ENCODE measurements at places on chromosomes 12 and 14.
A peak's percentile ranks its signal among the peaks of the same experiment; 100 is the strongest.

- DNase-seq = no peak
Measured at GRCh38 chr12:23942841-23943240, 6.6 kb downstream of the SOX5 start.

GRCh38 chr12:65902500-65902899, 78.2 kb downstream of the HMGA2 start:
- no peak for DNase-seq

- DNase-seq = peak; percentile 78
Measured at GRCh38 chr12:4031703-4032291, 158.6 kb upstream of the PARP11 start.

GRCh38 chr12:82600379-82600778, 86.3 kb upstream of the TMTC2 start:
- no peak for DNase-seq

DNA sequence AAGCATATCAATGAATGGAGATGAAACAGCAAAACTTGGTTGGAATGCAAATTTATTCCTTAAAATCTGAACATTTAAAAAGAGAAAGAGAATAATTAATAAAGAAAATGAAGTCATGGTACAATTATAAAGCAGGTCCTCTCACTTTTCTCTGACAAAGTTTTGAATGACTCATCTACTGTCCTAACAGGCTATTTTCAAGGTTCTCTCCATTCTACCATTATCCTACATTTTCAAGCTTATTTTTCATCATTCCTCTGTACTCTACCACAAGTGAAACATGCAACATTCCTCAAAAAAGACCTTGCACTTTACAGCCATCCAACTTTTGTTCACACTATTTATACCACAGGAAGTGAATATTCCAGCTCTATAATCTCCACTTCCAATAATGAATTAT, 36.9 kb upstream of the AP4S1 start:
- DNase-seq = no peak

DNA sequence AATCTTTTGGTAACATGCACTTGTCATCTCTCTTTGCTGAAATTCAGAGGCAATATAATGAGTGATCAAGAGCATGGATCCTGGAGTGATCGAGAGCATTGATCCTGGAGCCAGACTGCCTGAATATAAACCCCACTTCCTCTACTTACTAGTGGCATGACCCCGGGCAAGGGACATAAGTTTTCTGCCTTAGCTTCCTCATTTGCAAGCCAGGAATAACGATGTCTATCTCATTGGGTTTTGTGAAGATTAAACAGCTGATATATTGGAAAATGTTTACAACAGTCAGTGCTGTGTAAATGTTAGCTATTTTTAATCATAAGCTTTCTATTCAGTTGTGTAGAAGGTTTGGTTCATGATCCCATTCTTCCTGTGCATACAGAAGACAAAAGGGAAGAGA, 2.4 kb upstream of the CSRNP2 start:
- DNase-seq = peak; percentile 13

- DNase-seq = no peak
Measured at GRCh38 chr14:25178255-25178654, 128.3 kb upstream of the STXBP6 start.

DNA sequence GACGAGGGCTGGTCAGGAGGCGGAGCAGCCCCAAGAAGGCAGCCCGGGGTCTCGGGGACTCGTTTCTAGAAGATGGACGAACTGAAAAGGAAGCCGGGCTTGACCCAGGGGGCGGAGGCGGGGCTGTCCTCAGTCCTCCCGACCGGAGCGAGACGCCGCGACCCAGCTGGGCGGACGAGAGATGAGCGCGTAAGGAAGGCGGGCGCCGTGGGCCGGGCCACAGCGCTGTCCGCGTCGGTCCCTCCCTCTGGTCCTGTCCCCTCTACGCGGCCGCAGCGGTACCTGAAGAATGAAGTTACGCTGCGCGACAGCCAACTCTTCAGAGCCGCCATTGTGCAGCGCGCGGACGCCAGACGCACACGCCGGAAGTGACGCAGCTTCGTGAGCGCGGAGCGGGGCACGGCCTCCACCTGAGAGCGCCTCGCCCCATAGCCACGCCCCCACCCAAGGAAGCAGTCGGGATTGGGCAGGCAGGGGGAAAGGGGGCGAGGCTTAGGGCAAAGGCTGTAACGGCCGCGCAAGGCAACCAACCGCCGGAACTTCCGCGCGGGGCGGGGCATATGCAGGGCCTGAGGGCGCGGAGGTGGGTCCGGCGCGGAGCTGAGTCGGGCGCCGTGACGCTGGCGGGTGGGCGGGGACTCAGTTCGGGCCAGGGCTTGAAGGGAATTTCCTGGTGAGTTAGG, at the start of gene DIABLO:
Gene DIABLO, minus strand, starts transcription at position 370 of the 683 bp plus-strand sequence. Its CDS starts 38 bp downstream, at position 332.
- DNase-seq = peak; percentile 99

DNA sequence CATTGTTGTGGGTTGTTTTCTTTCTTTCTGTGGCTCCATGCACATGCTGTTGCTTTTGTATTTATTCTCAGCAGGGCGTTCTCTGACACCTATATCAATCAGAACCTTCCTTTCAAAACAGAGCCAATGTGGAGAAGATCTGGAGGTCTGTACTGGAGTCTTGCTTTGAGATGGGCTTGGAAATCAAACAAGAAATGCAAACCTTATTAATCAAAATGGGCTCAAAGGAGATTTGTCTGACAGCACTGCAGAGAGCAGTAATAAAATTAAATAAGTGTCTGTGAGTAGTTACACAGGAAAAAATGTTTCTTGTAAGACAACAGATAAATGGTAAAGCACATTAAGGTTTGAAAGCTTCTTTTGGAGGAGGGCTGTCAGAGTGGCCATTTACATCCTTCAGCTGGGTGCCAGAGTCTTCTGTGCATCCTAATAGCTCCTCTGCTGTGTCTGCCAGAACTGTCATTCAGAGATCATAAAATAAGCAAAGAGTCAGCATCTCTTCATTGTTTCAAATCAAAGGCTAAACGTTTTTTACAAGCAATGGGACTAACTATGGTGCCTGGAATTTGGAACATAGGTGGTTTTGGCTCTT, 414.3 kb downstream of the NAV3 start:
- no peak for DNase-seq

DNA sequence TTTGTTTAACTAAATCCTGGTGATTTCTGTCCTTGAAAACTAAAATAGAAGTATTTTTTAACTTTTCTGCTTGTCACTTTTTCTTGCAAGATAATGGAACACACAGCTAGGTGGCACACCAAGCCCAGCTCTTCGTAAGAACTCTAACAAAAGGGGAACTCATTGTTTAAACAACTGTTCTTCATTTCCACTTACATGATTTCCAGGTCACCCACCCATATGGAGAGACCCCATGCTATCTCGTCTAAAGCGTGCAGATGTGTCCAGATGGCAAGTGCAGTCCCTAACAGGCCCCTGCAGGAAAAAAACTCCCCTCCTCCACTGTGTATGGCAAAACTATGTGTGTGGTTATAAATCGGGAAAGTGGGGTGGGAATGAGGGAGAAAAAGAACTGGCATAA, 43.3 kb upstream of the NT5DC3 start:
- DNase-seq = peak; percentile 34

DNA sequence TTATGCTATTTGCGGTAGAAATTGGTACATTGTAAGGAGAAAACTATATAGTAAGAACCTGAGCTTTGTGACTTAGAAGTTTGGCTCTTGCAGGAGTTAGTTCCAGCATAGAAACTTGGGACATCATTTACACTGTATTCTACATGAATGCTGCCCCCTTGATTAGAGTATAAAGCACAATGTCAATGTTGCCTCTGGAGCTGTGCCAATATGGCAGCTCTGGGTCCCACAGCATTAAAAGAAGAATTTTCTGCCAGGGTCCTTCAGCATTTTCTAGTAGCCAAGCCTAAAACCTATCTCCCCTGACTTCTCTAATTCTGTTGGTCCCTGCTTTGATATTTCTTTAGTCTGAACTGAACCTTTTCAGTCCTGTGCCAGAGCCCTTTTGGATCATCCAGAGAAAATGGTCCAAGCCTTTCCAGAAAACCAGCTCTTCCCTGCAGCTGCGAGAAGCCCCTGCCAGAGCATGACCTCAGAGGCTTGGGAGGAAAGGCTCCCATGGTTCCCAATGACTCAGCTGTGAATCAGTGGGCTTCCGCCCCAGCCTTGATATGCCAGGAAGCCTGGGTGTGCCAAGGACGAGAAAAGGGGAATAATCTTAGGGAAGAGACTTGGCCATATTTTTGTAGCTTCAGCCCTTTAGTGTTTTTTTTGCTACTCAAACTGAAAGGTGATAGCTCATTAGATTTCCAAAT, 43.2 kb downstream of the PLEKHG7 start:
- DNase-seq = no peak

GRCh38 chr14:61399365-61399764, 78.0 kb downstream of the PRKCH start:
- no peak for DNase-seq

DNA sequence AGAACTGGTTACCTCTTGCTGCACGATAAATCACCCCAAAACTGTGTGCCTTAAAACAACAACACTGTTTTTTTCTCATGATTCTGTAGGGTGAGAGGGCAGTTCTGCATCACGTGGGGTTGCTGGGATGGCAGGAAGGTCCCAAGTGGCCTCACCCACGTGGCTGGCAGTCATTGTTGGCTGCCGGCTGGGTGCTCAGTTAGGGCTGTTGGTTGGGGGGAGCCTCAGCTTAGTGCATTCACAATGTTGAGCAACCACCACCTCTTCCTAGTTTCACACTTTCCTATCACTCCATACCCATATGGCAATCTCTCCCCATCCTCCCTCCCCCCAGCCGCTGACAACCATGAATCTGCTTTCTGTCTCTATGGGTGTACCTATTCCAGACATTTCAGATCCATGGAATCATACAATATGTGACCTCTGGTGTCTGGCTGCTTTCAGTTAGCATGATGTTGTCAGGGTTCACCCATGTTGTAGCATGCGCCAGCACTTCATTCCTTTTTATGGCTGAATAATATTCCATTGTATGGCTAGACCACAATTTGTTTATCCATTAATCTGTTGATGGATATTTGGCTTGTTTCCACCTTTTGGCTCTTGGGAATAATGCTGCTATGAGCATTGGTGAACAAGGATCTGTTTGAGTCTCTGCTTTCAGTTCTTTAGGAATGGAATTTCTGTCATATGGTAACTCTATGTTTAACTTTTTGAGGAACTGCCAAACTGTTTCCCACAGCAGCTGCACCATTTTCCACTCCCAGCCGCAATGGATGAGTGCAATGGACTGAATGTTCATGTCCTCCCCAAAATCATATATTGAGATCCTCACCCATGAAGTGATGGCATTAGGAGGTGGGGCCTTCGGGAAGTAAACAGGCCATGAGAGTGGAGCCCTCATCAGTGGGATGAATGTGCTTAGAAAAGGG, 11.2 kb upstream of the POP5 start:
- DNase-seq = no peak

- no peak for DNase-seq
Measured at GRCh38 chr14:34794941-34795340, 80.2 kb downstream of the BAZ1A start.

GRCh38 chr12:29582677-29583272, 85.3 kb upstream of the OVCH1 start:
- DNase-seq = no peak

DNA sequence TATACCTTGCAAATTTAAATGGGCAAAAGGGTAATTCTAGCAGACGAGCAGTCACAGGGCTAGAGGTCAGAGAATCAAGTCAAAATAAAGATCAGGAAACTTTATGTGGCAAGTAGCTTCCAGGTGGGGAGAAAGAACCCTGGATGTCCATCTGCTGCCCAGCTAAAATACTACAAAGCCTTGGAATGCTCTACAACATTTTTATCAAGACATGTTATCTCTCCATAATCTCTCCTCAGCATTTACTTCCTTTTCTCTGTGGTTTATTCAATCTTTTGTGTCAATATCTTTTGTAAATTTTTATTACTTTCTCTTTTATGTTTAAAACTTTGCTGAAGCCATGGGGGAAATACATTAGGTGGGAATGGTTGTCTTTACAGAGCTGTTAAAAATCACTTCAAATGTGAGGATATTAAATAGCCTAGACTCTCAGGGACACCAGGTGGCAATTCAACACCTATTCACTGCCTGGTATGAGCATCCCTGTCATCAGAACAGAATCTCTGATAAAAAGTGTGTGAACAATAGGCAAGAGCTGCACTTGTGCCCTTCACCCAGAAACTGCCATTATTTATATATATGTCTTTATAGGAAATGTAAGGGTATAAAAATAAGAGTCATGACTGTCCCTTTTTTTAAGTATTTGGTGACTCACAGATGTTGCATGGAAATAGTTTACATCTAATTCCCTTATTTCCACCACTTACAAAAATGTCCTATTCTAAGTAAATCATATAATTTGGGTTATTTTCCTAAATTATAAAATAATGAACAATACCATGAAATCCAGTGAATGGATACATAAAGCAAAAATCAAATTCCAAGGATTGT, 152.9 kb downstream of the EPS8 start:
- no peak for DNase-seq

DNA sequence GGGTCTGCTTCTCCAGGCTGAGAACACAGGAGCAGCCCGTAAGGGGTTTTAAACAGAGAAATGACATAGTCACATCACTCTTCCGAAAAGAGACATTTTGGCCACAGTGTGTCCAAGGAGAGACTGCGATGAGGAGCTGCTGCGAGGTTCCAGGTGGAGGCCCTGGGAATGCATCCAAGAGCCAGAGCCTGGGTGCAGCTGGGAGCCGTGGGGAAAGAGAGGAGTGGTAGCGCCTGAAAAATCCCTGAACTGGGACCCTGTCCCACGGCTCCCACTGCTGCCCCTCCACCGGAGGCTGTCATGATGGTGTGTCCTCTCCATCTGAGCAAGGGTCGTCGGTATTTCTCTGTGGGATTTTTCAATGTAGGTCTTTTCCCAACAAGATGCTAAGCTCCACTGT, 146.9 kb downstream of the BCL11B start:
- no peak for DNase-seq

DNA sequence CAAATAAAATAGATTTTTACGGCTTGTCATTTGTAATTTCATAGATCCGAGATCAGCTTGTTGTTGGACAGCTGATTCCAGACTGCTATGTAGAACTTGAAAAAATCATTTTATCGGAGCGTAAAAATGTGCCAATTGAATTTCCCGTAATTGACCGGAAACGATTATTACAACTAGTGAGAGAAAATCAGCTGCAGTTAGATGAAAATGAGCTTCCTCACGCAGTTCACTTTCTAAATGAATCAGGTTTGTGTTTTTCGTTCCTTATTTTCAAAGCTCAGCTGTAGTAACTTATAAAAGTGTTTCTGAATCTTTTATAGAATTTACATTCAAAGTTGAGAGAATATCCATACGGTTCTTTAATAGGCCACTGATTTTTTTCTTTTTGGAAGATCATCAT, 89.1 kb downstream of the LRRK2 start:
- DNase-seq = peak; percentile 16

GRCh38 chr12:128652136-128652751, 171.5 kb downstream of the SLC15A4 start:
- DNase-seq = no peak
